Suprapubic skin (tissue), 4 donors: ENCODE measurements at places on chromosomes 4 and X.

DNA sequence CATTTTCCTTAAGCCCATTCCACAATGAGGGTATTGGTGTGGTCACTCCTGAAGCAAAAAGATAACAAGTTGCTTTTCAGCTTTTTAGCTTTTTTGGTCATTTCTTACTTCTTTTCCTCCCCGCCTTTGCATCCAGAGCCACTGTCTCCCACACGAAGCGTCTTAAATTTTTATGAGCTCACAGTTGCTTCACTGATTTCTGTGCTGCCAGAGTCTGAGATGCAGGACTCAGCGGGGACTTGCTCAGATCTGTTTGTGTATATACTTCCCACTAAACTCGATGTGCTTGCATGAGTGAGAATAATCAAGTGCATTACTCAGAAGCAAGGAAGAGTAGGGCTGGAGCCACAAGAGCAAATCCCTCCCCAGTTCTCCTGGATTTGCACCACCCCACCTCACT, 80.2 kb upstream of the FHL1 start:
- DNase-seq, result no peak

- DNase-seq, result no peak
These were observed 75.3 kb downstream of the BCOR start for GRCh38 chrX:40022421-40022820.

GRCh38 chr4:136864604-136865185, 667.6 kb downstream of the PCDH18 start:
- DNase-seq, result no peak

DNA sequence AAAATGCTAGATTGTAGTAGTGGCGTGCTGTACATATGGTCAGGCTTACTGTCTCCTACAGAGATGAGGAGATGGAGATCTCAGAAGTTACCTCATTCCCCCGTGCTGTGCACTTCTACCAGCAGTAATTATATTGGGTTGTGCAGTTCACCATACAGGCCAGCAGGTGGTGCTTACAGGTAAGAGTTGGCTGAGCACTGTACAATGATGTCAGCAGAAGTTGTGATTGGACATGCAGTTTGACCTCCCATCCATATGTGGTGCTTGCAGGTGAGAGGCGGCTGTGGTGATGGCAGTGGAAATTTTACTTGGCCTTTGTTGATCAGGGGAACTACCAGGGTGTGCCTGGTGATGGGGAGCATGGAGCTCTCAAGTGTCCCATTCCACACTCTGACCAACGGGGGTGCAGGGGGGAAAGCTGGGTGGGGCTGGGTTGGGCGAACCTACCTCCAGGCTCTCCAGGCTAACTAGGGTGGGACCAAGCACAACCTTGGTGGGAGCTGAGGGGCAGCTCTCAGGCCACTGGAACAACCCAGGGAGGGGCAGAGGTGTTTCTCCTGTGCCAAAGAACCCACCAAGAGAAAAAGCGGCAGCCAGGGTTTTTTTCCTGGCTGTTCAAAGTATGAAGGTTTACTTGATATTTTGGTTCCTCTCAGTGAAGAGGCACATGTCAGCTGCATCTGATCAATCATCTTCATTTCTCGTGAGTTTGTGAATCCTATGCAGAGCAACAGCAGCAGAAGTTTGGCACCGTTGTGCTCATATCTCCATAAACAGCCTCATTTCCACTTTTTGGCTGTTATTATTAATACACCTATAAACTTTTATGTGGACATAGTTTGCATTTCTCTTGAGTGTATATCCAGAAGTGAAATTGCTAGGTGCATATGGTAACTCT, 73.8 kb upstream of the FREM3 start:
- no peak for DNase-seq

DNA sequence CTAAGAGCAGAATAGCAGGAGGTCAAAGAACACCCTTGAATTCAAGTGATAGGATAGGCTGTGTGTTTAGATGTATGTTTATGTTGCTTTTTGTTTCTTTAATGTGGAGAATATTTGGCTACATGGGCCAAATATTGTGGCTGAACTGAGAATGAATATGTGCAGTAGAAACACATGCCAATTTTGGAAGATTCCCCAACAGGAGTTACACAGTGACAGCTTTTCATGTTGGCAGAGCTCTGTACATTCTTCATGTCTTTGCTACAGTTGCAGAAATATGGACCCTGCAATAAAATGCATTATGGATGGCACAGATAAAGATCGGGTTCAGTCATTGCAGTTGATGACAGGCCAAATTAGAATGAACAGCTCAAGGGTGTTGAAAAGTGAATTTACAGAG, 82.8 kb upstream of the SLC4A4 start:
- DNase-seq, result no peak

GRCh38 chr4:100738196-100739165, 220.7 kb upstream of the EMCN start:
- no peak for DNase-seq

- DNase-seq, result no peak
These were observed 97.0 kb downstream of the AFAP1 start for GRCh38 chr4:7842384-7843279.

DNA sequence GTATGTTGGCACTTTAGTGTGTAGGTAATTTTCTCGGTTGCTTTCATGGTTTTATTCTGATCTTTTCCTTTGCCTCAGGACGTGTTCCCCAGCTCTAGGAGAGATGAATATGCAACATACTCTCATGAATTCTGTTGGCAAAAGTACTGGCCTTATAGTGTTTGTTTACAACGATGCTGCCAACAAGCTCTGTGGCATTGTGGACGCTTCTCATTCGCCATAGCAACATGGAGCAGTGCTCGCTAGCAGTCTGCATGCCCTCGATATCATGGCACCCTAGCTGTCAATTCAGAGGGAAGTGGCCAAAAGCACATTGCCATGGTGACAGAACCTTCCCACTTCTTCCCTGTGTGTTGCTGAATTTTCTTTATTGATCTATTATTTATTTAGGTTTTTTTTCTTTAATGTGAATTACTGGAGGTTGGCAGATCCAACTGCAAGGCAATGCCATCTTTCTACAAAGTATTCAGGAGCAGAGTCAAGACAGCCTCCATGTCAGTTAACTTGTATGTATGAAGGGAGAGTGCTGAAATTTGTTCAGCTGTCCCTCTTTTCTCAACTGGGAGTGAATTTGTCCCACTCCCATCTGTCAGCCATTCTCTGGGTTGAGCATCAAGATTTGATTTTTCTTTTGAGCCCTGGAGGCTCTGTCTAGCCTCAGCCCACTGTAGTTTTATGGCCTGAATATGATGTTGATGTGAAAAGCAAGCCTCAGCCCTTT, 224.9 kb upstream of the VCX3A start:
- DNase-seq, result no peak

GRCh38 chr4:70778888-70779422, 57.2 kb downstream of the RUFY3 start:
- DNase-seq, result no peak

DNA sequence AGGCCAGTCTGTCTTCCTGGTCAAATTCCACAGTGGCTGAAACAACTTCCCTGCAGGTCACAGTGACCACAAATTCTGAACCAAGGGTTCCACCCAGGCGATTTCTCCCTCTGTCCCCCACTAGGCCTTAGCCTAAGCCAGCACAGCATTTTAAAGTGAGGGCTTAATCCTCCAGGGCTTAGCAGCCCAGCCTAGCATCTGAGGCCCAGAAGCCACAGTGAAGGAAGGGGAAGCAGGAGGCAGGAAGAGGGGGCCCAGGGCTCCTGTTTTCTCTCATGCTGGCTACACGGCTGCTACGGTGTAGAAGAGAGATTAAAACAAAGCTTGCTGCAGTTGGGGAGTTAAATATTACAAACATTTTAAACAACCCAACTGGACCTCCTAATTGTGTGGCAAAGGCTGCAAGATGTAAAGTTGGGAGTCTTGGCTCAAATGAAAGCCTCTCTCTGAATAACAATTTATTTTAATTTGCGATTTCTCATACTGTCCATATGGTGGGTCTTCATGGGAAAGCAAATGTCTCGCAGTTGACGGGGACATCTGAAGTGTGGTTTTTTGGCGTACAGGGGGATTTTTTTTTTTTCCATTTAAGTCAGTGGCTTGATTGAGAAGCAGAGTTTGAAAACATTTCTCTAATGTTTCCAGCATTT, 170.8 kb upstream of the RAI2 start:
- DNase-seq, result no peak

DNA sequence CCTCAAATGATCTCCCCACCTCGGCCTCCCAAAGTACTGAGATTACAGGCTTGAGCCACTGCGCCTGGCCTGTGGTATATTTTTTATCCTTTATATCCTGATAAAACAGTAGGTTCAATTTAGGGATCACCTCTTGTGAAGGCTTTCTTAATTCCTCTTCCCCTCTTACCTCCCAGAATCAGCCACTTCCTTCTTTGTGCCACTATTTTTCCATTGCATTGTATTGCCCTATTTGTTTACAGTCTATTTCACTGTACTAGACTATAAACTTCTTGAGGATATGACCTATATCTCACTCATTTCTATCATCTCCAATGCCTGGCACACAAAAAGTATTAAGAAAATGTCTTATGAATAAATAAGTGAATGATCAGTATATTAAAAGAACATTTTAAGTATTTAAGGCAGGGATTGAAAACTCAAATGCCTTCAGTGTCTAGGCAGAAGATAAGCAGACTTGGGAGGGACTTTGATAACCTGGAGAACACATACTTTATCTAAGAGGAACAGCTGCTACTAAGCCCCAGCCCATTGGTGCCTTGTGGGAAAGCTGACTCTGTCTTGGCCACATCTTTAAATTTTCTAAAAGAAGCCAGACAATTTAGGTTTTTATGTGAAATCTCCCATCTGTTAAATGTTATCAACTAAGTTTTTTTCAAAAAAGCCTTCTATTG, 82.3 kb upstream of the OGT start:
- no peak for DNase-seq

- no peak for DNase-seq
These were observed 195.9 kb downstream of the OR13H1 start for GRCh38 chrX:131739823-131740222.

GRCh38 chr4:142713282-142714030, 132.6 kb downstream of the INPP4B start:
- no peak for DNase-seq

DNA sequence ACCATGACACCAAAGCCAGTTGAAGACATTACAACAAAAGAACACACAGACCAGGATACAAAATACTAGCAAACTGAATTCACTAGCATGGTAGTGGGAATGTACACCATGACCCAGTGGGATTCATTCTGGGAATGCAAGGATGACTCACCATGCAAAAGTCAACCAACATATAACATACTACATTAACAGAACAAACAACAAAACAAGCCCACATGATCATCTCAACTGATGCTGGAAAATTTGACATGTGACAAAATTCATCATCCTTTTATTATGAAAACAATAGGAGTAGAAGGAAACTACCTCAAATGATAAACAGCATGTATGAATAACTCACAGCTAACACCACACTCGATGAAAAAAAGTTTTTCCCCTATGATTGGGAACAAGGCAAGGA, 190.2 kb downstream of the DCLK2 start:
- no peak for DNase-seq

GRCh38 chrX:134158821-134159512, 78.0 kb upstream of the CCDC160 start:
- no peak for DNase-seq

GRCh38 chrX:152831391-152831790, 528 bp downstream of the NSDHL start:
- DNase-seq, result no peak

GRCh38 chrX:51606446-51606845, 12.3 kb downstream of the CENPVL3 start:
- DNase-seq, result no peak

DNA sequence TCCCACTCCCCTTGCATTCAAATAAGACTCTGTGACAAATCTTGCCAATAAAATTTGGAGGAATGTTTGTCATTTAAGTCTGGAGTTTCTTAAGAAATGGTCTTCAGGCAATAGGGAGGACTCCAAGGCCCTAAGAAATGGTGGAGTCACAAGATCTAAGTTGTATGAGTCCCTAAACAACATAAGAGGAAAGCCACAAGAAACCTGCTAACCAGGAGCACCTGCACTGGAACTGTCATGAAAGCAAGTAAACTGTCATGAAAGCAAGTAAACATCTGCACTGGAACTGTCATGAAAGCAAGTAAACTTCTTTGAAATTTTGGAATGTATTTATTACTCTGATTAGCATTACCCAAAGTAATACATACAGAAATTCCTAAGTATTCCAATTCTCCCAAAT, 3.5 kb downstream of the CNOT6L start:
- no peak for DNase-seq
